Activated naive CD4-positive, alpha-beta T cell treated with anti-CD3 and anti-CD28 coated beads for 36 hours (primary cell): ENCODE measurements at places on chromosomes 5 and 9.
A peak's percentile ranks its signal among the peaks of the same experiment; 100 is the strongest.

GRCh38 chr9:133523106-133523505, 1.7 kb downstream of the MYMK start:
- no peak for DNase-seq

GRCh38 chr5:41722359-41722950, 147.8 kb downstream of the OXCT1 start:
- DNase-seq = no peak

DNA sequence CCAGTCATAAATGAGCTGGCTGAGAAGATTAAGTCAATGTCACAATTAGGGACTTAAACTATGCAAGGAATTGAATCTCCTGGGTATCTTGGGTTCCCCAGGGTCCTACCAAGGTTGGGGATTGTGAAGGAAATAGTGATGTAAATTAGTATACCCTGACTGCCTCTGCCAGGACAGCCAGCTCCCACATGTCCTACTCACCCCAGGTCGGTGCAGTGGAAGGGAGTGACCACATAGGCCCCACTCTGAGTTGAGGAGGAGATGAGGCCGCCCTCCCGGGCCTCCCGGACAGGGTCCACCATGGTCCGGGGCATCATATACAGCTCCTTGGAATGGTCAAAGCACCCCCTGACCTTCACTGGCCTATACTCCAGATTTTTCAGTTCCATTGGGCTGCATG, 2.7 kb downstream of the SURF1 start:
- DNase-seq = no peak

DNA sequence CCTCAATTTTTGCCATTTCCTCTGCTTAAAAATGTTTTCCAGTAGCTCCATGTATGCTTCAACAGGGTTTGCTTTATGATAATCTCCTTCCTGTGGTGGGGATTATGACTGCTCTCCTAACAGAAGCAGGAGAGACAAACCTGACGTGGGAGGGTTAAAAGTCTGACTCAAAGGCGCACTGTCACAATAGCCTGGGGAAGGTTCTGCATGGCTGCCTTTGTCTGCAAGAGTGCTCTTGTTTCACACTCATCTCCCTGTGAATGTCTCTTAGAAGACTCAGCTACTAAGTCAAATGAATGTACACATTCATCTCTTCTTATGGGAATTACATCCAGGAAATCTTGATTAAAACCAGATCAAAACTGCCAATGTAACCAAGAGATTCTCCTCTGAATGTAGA, 90.9 kb upstream of the MTAP start:
- peak; percentile 39 for DNase-seq

GRCh38 chr5:146283344-146283761, 55.3 kb upstream of the POU4F3 start:
- DNase-seq = no peak

DNA sequence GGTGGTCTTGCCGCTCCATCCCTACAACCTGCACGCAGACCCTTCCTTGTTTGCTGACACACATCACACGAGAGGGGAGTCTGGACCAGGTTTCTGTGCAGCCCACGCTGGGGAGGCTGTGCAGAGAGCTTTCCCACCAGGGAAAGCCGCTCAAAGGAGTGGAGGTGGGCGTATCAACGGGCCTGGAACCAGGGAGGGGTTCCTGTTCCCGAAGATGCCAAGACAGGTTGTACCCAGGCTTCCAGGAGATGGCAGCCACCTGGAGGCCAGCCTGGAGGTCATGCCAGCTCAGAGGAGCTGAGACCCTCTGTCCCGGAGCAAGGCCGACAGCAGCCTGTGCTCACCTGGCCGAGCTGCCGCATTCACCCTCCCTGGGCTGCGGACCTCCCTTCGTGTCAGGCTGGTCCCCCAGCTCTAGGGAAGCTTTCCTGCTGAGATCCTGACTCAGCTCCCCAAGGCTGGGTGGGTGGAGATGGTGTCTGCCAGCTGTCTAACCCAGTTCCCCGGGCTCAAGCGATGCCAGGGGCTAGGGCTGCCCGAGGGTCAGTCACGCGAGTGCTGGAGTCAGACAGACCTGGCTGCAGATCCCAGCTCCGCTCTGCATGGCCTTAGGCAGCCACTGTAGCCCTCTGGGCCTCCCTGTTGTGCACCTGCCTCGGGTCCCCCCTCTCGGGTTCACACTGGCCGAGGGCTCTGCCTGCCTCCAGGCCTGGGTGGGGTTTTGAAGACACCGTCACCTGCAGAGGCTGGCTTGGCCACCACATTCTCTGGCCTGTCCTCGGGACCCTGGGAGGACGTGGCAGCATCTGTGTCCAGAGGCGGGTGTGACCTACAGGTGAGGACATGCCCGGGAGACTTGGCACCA, 28.5 kb upstream of the QSOX2 start:
- DNase-seq = no peak

GRCh38 chr9:111904026-111904425, 7.4 kb downstream of the UGCG start:
- no peak for DNase-seq

GRCh38 chr5:144697847-144698262, 527.2 kb downstream of the KCTD16 start:
- no peak for DNase-seq

GRCh38 chr5:83577036-83577636, 105.6 kb downstream of the VCAN start:
- no peak for DNase-seq

DNA sequence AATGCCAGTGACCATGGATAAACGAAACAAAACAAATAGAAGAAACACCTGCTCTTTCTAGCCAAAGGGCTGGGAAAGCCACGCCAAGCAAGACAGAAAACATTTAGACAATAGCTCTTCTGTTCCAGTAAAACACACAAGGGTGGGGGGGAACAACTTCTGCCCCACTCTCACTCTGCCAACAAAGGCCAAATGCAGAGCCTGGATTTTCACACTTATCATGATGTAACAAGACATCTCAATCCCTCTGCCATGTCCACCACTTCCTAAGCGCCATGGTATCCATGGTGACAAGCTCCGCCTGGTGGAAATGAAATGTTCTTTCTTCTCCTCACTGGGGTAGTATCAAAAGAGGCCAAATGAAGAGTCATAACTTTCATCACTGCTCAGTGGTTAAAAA, 60.6 kb downstream of the DRD1 start:
- no peak for DNase-seq

DNA sequence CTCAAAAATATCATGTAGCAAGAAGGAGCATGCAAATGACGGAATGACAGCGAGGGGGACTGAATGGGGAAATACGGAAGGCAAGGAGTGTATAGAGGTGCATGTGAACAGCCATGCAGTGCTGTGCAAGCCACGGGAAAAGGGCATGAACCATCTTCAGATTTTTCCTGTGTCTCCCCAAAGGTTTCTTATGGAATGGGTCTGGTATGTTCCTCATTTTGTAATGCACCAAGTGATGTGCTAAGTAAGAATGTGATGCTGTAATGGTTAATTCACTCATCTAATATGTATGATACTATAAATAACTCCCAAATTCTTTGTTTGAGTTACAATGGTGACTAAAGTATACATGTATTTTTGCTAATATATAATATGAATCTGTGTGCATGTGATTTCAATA, 99.0 kb upstream of the DAB2 start:
- no peak for DNase-seq

GRCh38 chr5:68007451-68007850, 208.1 kb upstream of the PIK3R1 start:
- DNase-seq = no peak

- no peak for DNase-seq
These were observed 10.3 kb downstream of the SLC6A19 start for GRCh38 chr5:1211701-1212100.

DNA sequence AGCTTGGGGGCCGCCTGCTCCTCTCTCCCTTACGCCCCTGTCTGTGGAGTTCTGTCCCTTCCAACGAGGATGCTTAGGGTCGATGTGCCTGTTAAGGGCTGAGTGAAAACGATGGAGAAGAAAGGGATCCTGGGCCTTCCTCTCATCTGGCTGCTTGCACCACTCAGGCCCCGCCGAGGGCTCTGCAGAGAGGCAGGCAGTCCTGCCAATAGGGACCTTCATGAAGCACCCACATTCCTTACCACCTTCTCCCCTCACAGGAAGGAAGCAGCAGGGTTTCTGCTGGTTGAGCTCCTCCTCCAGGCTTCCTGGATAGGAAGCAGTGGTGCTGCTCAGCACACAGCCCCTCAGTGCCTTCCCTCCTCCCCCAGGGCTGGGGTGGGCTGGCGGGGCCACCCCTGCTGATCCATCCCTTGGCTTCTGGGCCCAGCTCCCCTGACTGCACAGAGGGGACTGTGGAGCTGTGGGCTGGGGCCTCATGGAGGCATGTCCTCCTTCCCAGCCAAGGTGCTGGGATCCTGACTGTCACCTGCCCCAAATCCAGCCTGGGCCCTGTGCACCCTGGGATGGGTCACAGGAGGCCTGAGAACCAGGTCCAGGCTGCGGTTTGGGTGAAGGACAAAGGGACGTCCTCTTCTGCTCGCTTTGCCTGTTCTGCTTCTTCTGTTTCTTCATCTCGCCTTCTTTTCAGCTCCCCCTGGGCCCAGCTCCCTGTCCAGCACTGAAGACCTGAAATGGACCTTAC, 50.5 kb downstream of the AHRR start:
- peak; percentile 5 for DNase-seq

DNA sequence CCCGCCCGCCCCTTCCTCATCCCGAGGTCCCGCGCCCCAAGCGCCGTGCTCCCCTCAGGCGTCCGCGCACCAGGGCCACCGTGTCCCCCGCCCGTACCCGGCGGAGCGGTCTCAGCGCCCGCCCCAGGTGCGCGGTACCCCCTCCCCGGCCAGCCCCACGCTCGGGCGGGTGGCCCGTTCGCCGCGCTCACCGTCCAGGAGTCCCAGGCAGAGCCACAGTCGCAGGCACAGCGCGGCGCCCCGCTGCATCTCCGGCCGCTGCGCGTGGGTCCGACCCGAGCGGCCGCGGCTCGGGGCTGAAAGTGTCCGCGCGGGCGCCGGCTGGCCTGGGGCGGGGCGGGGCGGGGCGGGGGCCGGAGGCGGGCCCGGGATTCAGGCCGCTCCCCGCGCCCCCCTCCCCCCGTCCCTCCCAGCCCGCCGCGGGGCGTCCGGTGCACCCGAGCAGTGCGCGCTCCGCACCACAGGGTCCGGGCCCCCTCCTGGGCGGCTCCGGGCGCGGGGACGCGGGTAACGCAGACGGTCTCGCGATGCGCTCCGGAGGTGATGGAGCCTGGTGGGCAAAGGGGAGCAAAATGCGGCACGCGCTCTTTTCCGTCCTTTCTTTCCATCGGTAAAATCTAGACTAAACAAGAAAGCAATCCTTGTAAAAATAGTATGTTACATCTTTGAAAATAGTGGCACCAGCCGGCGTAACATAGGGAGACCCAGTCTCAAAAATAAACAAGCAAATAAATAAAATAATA, at the start of gene FLT4:
FLT4 (minus strand) TSS at position 304 of the 743 bp plus-strand sequence; CDS start at position 249, 55 bp downstream.
- no peak for DNase-seq

DNA sequence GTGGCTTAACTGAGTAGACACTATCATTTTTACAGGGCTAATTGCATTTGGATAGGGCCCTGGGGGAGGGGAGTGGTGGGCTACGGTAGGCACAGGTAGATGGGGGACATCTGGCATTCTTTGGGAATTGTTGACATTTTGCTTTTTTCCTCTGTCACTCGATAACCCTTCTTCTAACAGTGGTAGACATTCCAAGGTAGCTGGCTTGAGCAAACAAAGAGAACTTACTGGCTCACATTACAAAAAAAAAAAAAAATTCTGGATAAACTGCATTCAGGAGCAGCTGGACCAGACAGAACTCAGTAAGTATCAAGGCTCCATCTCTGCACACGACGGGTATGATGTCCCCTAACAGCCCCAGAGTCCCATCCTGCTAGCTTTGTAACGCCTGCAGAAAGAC, 585.2 kb downstream of the ZNF608 start:
- no peak for DNase-seq

- DNase-seq = no peak
These were observed 32.5 kb downstream of the LEAP2 start for GRCh38 chr5:132905938-132906337.

DNA sequence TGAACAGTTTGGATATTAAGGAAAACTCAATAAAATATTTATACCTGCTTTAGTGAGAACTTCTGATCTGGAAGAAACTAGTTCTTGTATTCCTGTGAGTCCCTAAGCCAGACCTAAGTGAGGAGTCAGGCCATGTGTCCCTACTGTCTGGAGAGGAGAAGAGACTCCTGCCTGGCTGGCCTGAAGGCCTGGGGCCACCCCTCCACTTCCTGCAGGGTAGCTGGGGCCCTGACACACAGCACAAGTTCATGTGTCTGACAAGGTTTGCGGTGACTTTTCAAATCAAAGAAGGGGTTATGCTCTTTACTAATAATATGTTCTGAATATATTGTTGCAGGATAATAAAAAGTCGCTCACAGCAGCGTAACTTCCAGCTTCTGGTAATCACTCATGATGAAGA, 16.1 kb upstream of the IL13 start:
- DNase-seq = peak; percentile 46

GRCh38 chr9:100277166-100277979, 75.4 kb downstream of the TEX10 start:
- no peak for DNase-seq
